AML-193 (cell line): ENCODE measurements at places on chromosomes 12 and 14.

DNA sequence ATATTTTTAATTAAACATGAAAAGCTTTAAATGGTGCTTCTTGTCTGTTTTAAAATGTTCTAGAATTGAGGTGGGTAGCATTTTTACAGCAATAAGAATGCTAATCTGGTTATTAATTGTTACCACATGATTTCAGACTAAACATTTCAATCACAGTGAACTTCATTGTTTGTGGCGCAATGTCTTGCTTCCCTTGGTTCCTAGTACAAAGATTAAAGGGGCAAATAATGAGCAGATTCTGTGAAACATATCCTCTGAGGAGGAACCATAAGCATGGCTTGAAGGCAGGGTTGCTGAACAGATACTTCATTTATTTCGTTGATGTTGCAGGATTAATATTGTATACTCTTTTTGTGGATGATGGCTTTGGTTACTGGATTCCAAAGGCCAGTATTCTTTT, 162.1 kb downstream of the FUT8 start:
- no peak for DNase-seq

DNA sequence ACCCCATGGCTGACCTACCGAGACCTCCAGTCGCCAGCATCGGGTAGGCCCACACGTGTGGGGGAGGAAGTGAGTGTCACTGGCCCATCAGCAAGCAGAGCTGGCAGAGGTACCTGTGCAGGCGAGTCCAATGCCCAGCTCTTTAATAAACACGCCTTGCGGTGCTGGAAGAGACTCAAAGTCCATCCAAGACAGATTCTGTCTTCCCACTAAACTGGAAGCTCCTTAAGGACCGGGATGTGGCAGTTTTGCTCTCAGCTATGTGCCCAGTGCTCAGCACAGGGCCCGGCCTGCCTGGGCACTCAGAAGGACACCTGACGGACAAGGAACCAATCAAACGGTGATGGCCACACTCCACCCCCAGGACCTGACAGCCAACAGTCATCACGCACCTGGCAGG, 65.0 kb downstream of the ITPK1 start:
- DNase-seq: no peak

GRCh38 chr12:125287155-125287847, 222.1 kb downstream of the AACS start:
- no peak for DNase-seq

GRCh38 chr12:67352682-67353081, 83.5 kb downstream of the CAND1 start:
- DNase-seq: no peak

- DNase-seq: no peak
These were observed 44.0 kb upstream of the OR5AU1 start for GRCh38 chr14:21199611-21200560.

DNA sequence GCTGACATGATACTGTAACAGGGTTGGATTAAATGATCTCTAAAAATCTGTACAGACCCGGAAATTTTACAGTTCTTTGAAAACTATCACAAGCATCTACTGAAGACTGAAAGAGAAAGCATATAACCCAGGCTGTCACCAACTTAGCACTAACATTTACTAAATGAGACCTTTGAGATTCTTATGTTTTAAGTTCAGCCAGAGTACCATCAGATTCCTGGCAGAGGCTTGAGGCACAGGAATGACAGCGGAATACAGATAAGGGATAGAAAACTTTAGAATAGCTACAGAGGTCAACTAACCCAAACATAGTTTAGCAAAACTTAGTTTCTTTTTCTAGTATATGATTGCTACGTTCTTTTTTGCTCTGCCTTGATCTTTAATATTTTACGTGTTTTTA, 91.6 kb upstream of the FERMT2 start:
- no peak for DNase-seq

DNA sequence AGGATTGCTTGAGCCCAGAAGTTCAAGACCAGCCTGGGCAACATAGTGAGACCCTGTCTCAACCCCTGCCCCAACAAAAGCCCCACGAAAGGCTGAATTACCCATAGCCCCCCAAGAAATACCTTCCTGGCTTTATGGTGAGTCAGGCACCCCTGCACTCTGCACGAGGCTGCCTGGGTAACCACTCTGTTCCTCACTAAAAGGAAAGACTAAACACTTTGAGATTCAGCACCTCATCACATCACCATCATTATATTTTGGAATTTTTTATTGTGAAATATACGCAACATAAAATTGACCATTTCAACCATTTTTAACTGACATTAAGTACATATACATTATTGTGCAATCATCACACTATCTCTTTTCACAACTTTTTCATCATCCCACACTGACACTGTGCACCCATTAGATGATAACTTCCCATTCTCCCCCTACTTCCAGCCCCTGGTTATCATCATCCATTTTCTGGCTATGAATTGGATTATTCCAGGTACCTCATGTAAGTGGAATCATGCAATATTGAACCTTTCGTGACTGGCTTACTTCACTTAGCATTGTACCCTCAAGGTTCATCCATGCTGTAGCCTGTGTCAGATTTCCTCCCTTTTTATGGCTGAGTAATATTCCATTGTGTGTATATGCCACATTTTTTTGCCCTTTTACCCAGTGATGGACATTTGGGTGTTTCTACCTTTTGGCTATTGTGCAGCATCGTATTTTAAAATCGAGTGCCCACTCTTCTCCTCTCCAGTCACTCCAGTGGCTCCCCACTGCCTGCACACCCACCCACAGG, 51.5 kb downstream of the TSPAN9 start:
- DNase-seq: no peak

DNA sequence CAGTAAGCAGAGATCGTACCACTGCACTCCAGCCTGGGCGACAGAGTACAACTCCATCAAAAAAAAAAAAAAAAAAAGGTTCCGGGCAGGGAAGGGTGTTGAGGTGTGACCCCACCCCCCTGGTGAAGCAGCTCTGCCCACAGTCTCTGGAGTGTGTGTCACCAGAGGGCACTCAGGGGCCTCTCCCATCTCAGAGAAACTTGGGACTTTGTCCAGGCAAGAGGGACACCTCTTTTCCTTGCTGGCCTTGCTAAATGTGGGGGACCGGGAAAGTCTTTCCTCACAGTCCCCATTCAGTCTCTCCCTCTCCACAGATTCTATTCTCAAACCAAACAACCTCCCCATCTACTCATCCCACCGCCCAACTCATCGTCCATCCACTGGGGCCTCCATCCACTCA, 43.6 kb downstream of the RFLNA start:
- no peak for DNase-seq

DNA sequence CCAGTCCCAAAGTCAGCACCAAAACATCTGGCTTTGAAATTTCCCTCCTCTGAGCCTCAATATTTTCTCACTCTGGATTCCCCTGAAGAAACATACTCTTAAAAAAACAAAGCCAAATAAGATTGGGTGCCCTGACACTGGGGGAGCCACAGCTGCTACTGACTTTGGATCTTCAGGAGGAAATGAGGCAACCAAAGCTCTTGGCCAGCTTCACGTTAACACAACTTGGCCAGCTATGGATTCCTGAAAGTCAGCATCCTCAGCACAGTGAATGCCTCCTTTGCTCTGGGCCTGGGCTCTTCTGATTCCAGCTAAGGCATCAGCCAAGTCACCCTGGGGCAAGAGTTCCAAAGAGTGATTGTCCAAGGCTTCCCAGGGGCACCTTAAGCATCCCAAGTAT, 254.8 kb downstream of the ANO2 start:
- DNase-seq: no peak

DNA sequence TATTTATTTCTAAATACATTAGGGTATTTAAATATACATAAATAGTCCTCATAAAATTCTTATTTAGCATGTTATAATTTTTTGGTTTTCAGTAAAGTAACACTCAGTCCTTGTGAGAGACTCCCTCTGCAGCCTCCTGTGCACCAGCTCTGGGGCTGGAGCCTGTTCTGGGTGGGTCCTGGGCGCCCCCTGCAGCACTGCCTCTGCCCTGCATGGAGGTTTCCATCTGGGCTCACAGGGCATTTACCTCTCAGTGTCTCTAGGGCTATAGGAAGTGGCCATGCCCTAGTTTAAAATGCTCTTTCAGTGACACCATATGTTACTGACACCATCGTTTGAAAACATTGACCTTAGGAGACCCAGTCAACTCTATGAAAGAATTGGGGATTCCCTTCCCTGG, 1155.2 kb downstream of the TMEM121 start:
- DNase-seq: no peak

- DNase-seq: no peak
These were observed 54.4 kb downstream of the RASSF9 start for GRCh38 chr12:85781766-85782165.

DNA sequence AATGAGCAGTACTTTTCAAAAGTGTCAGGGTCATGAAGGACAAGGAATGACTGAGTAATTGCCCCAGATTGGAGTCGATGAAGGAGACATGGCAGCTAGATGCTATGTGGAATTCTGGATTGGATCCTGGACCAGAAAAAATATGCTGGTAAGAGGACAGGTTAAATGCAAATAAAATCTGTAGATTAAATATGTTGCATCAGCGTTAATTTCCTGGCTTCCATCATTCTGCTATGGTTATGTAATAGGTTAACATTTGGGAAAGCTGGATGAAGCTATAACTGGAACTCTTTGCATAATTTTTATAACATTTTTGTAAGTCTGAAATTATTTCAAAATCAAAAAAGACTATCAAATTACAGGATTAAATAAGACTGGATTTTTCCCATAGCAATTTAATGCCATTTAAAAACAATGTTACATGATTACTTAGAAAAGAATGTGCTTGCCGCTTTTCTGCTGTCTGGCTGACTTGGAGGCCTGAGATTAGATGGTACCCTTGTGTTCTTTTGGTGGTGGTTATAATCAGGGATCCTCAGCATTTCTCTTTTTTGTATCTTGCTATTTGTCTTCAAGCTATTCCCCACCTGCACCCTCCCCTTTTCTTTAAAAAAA, 65.1 kb downstream of the FBXW8 start:
- no peak for DNase-seq

DNA sequence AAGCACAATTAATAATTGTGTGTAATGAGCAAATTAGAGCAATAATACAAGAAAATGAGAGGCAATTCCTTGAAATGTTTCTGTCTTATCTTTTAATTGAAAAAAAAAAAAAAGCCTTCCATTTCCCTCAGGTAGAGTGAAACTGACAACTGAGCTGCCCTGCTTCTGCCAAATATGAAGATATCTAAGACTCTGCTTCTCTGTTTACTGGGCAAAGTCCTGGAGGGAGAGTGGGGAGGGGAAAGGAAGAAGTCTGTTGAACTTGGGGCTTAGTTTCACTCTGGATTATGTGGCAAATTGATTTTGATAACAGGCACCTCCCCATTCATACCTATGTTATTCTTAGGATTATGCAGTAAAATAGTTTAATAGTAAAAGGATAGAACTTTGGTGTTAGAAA, 364.9 kb downstream of the NRXN3 start:
- no peak for DNase-seq

DNA sequence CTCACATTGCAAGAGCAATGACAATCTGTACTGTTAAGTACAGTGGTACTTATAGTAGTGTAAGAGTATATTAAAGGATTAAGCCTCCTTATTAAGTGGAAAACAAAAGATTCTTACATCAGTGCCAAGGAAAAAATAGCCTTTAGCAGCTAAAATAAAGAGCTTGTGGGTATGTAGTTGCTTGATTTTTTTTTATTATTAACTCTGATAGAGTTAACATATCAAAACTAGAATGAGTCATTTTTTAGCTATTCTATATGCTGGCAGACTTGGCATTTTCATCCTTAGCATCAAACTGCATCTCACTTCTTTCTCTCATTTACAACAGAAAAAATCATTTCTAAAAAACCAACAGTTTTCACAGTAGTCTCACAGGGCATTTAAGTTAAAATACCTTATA, 86.5 kb downstream of the ATP2B1 start:
- no peak for DNase-seq

- no peak for DNase-seq
These were observed 3.7 kb downstream of the MYL6 start for GRCh38 chr12:56161690-56162351.

GRCh38 chr12:78406213-78406612, 458.4 kb upstream of the SYT1 start:
- DNase-seq: no peak

GRCh38 chr12:58321414-58321813, 380.0 kb downstream of the ATP23 start:
- no peak for DNase-seq

DNA sequence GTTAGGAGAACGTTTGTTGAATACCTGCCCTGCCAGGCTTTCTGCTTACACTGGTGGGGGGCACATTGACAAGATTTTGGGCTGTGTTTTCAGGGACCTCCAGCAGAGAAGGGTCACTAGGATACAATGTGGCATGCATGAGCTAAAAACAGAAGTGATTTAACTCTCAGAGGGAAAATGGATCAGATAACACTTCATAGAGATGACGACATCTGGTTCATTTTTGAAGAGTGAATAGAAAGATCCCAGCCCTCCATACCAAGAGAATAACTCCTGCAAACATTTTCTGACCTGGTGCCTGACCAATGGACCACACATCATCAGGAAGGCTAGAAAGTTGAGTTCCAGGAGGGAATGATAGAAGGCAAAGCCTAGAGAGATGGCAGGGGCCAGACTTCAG, 33.7 kb downstream of the CKB start:
- DNase-seq: no peak

- no peak for DNase-seq
These were observed 39.9 kb upstream of the TMCC3 start for GRCh38 chr12:94690198-94690771.

DNA sequence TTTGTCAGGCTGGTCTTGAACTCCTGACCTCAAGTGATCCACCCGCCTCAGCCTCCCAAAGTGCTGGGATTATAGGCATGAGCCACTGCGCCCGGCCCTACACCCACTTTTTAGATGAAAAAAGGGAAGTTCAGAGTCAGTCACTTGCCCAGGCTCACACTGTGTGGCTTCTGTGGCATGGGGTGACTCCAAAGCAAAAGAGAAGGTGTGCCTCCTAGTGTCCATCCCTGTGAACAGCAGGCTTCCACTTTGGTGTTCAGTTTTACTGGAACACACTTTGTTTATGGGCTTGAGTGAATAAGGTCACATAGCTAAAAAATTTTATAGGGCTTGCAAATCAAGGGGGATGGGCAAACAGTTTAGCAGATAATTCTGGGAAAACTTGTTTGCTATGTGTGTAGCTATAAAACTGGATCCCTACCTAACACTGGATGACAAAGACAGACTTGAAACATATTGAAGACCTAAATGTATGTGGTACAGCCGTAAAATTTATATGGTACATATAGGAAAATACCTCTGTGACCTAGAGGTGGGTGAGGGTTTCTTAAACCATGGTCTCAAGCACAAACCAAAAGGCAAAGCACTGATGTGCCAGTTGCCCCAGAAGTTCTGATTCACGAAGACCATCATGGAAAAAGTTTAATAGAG, 54.9 kb downstream of the EID3 start:
- DNase-seq: peak; percentile 86
